ENCODE measurements at places on chromosomes 3 and 15.

- no peak for DNase-seq
These were observed 808.0 kb upstream of the NR2F2 start for GRCh38 chr15:95522533-95522932.

- DNase-seq = no peak
These were observed 43.1 kb downstream of the DAPK2 start for GRCh38 chr15:64003182-64003581.

DNA sequence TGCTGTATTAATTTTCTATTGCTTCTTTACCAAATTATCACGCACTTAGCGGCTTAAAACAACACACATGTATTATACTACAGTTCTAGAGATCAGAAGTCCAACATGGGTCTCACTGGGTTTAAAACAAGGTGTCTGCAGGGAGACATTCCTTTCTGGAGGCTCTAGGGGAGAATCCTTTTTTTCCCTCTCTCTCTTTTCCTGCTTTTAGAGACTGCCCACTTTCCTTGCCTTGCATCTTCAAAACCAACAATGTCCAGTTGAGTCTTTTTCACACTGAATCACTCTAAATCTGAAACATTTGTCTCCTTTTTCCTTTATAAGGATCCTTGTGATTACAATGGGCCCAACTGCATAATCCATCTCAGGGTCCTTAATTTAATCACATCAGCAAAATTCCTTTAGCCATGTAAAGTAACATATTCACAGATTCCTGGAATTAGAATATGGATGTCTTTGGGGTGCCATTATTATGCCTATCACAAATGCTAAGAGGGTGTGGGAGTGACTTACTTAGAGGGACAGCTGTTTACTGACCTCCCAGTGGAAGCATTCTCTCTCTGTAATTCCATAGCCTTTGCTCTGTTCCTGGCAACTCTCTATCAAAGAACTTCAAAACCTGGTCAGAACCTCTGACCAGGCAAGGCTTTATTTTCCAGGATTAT, 21.8 kb downstream of the CD200 start:
- no peak for DNase-seq

GRCh38 chr15:56017920-56018319, 24.5 kb upstream of the NEDD4 start:
- DNase-seq = no peak

DNA sequence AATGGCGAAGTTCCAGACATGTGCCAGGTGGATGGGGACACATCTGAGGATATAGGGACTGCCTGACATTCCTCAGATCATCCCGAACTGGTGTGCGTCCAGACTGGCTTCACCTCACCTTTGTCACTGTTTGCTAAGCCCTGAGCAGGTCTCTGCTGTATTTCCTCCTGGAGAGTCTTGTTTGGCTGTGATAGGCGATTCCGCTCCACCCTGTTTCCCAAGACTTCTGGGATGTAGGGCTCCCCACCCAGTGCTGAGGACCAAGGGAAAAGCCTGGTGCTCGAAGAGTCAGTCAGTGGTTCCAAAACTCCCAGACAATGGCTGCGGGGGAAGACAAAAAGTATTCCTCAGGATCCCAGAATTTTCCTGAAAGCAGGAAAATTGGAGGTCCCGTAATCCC, 11.1 kb upstream of the FURIN start:
- DNase-seq = no peak

- DNase-seq = no peak
These were observed 6.0 kb downstream of the DIPK2A start for GRCh38 chr3:143977341-143978262.

GRCh38 chr3:53236112-53236841, 19.5 kb downstream of the TKT start:
- DNase-seq = no peak

- DNase-seq = no peak
These were observed 567.8 kb downstream of the ZPLD1 start for GRCh38 chr3:103002425-103003176.

DNA sequence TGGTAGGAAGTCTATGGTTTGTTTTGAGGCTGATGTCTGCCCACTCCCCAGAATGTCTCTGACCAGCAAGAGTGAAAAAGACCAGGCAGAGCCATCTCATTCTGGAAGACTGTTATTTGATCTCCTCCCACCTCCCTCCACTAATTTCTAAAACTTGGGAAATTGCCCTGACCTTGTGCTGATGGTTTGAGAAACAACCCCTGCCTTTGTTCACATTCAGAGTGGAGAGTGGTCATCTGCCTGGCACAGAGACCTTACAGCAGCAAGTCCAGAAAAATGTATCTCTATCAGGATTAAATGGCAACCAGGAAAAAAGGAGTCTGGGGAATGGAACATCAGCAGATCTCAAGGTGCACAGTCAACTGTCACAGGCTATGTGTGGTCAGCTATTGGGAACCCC, 25.7 kb downstream of the SPATA12 start:
- no peak for DNase-seq

- DNase-seq = no peak
These were observed 87.5 kb downstream of the ADAMTS17 start for GRCh38 chr15:100254285-100254684.

DNA sequence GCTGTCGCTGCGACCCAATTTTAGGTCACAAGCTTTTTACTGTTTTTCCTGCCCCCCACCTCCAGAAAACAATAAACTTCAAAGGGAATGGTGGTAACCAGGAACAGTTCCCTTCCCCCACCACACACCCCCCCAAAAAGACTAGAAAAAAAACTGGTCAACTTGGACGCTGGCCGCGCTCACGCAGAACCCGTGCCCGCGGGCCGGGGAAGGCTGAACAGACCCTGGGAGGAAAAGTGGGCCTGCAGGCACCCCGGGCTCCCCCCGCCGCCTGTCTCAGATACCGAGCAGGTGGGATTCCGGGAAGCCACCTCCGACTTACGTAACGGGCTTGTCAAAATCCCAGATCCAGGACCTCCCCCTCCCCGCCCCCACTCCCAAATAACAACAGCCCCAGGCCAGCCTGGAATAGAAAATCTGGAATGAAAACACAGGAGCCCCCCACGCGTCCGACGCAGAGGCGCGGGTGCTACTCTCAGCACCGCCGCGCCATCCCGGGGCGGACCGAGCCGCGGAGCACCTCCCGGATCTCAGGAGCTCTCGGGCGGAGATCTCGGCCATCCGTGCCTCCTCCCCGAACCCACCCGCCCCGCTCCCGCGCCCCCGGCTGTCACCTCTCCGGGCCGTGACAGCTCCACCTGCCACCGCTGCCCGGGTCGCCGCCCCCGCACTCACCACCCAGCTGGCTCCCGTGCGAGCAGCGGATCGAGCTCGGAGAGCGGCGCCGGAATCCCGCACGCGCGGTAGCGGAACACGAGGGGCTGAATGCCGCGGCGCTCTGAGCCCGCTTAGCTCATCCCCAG, 557 bp downstream of the DENND4A start:
- DNase-seq = peak; percentile 57

DNA sequence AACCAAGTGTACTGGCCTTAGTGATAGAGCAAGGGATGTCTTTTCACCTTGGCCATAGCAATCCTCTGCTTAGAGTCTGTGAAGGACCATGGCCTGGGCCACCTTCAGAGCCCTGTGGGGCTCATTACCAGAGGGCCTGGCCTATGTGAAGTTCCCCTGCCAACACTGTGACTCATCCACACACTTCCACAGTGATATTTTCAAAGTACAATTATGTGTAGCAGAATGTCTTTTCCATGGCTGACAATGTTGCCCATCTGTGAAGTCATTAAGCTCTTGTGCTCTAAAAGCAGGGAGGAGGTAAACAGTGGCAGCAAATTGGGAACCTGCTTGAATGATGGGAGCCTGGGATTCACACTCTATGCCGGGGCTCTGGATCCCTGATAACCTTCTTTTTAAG, 12.2 kb upstream of the CACNA1D start:
- DNase-seq = no peak

GRCh38 chr15:68374168-68374745, 57.7 kb downstream of the ITGA11 start:
- no peak for DNase-seq

GRCh38 chr3:9727041-9727595, 4.4 kb upstream of the BRPF1 start:
- DNase-seq = peak; percentile 73

DNA sequence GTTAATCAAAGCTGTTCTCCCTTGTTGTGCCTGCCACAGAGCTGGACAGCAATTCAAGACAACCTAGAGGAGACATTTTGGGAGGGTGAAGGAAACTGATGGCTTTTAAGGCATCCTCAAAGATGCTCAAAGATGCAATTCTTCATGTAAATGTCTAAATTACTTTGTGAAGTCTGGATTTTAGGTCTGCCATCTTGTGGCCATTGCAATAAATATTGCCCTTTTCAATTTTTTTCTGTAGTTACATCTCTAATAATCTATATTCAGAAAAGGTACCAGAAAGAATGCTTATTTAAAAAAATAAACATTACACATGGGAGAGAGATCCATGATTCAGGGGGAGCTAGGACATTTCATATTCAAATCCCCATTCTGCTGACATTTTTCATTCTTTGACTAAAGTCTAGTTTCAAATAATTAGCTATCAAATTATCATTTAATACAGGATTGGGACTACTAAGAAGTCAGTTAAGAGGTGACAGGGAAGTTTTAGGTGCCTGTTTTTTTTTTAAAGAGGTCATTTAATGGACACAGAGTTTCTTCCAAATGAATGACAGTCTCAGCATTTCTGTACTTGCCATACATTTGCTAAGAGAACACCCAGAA, 259.8 kb upstream of the WNT5A start:
- no peak for DNase-seq

DNA sequence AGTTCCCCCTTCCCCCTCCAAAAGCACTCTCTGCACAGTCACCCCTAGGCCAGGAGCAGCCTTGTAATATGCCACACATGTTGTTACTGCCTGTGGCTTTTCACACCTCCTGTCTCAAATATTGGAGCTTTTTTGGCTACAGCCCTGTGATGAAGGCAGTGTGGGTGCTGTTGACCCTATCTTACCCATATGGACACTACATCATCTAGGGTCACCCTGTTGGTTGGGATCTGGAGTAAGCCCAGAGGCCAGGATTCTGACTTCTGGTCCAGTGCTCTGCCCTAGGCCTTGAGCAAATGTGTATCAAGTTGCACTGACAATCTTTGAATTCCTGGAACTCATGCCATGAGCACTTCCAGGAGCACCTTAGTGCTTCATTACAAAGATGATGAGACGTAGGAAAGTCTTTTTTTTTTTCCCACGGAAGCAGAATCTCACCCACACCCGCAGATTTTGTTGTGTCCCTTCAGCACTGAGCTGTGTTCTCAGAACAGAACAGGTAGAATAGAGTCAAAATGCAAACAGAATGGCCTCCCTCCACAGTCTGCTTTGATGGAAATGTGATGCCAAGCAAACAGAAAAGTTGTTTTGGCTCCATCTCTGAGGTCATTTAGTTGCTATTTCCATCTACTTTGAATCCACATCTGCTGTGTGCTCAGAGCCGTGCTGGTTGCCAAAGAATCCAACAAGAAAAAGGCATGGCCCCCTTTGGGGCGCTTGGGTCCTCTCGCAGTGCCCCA, 49.6 kb downstream of the SMAD3 start:
- no peak for DNase-seq

DNA sequence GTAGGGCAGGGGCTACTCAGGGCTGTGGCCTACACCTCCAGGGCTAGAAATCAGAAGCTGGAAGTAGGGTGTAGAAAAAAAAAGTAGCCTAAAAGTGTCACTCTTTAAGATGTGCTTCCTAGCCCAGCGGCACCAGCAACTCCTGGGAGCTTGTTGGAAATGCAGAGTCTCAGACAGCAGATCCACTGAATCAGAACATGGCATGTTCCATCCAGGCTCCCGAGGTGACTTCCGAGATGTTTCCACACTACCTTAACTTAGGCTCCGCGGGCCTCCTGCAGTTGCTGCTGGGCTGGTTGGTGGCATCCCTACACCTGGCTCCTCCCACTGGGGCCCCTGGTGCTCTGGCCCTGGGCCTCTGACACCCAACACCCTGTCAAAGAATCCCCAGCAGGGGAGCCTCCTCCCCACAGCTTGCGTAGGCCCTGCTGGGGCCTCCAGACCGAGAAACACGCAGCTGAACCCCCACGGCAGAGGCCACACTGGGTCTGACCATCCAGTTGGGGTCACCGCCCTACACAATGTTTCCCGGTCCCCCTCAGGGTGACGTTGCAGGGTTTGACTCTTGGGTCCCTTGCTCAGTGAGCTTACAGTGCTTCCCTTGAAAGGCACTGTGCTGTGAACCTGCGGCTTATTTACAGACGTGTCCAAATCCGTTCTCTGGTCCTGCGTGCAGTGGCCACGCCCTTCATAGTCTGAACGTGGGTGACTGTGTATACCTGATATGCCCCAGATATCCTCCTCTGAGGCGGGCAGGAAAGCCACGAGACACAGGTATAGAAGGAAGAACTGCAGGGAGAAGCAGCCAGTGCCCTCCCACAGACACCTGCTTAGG, 46.5 kb downstream of the FAM174B start:
- DNase-seq = no peak

- no peak for DNase-seq
These were observed 35.5 kb downstream of the LEO1 start for GRCh38 chr15:51936105-51936478.

DNA sequence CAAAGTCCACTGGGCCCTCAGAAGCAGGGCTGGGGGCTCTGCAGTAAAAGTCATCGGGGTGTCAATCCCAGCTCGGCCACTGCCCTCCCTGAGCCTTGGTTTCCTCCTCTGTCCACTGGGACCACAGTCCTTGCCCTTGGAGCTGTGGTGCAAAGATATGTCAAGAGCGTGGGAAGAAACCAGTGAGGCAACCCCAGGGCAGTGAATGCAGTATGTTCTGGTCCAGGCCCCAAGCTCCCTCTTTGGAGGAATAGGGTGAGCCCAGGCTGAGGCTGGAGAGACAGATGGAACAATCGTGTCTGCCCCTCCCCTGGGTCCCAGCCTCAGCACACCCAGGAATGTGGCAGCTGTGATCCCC, 779 bp downstream of the GRIP2 start:
- DNase-seq = no peak

GRCh38 chr3:184737641-184738505, 26.0 kb upstream of the MAGEF1 start:
- DNase-seq = no peak

DNA sequence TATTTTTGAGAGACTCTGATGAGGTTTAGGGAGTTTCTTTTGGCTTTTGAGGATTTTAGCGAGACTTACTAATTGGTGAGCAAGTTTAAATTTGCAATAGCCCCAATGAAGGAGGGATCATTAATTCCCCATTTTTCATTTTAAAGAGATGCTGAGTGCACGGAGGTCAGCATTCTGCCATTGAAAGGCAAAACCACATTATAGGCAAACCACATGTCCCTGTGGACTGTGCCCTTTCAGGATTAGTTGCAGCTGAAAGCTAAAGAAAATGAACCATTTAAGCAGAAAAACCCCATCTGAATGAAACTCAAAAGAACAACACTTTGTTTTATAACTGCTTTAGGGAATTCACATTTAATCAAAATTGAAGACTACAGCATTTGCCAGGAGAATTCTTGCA, 246.5 kb downstream of the PDZRN3 start:
- DNase-seq = no peak
